ENCODE measurements at places on chromosomes 5 and 9.

GRCh38 chr5:58018016-58018415, 441.9 kb downstream of the PLK2 start:
- DNase-seq = no peak

DNA sequence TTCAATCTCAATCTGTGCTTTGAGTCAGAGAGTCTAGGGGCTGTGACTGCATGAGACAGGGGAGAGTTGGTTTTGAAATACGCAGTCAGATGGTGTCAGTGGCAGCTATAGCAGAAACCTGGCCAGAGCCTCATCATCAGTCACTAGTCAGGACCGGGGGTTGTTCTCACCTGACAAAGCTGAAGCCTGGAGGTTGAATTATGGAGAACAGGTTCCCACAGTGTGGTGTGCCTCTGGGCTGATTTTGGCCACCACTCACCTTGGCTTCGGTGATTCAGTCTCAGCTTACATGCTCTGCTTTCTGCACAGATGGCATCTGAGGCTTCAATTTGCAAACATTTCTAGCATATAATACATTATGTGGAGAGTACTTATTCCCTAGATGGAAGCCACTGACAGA, 387.3 kb downstream of the YTHDC2 start:
- DNase-seq = no peak

DNA sequence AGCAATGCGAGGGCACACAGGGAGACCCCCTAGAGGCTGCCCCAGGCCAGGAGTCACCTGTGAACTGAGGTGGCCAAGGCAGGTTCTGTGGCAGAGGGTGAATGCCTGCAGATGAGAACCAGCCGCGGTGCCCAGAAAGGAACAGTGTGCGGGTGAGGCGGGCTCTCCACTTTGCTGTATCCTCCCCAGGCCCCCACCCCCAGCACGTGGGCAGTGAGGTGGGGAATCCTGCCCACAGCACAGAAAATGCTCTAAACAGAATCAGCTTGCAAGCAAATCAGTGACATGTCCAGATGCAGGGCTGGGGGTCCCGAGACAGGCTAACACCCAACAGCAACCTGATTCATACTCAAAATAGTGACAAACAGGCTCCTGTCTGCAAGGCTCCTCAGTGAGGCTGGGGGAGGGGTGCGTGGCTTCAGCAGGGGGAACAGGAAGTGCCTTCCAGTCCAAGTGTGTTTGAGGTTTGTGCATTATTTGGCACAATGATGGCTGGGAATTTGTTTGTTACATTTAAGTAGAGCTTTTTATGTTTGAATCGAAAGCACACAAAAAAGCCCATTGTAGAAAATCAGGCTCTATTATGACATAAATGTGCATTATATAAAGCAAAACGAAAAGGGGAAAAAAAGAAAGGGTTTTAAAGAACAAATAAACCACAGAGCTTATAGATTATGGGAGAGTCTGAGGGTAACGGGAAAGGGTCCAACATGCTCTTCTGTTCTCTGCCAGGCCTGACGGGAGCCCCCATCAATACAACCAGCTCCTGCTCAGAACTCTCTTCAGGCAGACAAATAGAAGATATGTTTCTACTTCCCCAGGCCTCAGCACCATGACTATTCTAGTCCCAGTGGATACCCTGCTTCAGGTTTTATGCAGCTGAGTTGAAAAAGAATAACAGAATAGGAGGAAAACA, 201.3 kb downstream of the HSD17B3 start:
- DNase-seq = no peak

DNA sequence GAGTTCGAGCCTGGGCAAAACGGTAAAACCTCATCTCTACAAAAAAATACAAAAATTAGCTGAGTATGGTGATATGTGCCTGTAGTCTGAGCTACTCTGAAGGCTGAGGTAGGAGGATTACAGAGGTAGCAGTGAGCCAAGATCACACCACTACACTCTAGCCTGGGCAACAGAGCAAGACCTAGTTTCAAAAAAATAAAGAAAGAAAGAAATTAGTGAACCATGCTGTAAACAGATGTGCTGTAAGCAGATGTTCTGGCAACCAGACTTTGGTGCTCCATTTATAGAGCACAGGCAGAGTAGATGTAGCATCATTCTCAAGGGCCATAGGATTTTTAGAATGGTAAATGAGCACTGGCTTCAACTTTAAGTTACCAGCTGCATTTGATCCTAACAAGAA, 115.4 kb downstream of the ST8SIA4 start:
- no peak for DNase-seq

DNA sequence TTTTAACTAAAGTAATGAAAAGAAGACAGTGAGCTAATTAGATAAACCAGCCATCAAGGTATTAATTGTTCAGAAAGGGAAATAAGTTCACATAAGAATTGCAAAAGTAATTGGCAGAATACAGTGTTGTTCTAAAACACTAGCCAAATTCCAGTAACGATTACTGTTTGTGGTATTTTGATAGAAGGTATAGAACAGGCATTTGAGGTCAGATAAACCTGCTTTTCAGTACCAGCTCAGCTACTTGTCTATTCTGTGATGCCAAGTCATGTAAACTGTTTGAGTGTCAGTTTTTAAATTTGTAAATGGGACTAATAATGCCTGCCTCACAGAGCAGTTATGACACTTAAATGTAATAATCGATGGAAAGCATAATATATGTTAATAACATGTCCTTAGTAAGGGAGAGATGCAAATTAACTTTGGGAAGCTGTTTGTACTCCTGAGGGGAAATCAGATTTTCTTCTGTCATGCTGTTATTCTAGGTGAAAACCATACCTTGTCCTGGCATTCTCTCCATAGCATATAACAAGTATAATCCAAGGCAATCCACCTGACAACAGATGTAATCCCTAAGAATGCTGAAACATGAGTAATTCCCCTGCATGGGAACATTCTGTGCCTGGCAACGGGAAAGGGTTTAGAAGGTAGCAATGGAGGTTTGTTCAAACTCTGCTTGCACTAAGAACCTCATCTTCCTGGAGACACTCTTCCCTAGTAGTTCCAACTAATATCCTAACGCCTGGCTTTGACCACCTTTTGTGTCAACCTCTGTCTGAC, 509.5 kb upstream of the PAPPA start:
- no peak for DNase-seq
